Activated CD8-positive, alpha-beta memory T cell treated with anti-CD3 and anti-CD28 coated beads for 24 hours (primary cell): ENCODE measurements at places on chromosomes 13 and 19.
A peak's percentile ranks its signal among the peaks of the same experiment; 100 is the strongest.

DNA sequence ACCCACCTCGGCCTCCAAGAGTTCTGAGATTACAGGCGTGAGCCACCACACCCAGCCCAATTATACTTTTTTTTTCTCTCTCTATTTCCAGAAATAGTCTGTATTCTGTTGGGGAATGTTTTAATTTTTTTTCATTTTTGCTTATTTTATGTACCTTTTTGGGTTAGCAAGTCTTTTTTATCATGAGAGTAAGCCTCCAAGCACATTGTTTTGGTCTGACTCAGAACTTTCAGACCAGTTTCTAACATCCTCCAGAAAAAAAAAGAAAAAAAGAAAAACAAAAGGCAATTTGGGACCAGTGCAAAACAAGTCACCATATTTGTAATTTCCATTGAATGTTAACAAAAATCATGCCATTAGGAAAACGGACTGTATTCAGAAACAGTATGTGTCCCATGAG lies 1465.5 kb downstream of the SLITRK5 start:
- DNase-seq: no peak

DNA sequence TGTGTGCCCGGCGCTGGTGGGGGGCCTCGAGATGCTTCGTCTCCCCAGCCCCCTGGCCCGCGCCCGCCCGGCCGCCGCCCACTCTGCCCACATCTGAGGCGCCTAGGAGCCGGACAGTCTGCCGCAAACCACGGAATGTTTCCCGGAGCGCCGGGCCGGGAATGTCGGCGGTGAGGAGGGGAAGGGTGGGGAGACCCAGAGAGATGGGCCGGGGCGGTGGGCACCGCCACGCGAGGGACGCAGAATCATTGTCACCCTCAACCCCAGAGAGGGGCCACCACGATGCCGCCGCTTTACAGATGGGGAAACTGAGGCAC lies 46.1 kb upstream of the NFIC start:
- DNase-seq: no peak

GRCh38 chr19:46634045-46634655 lies 1.9 kb downstream of the GNG8 start:
- peak; percentile 97 for DNase-seq

- DNase-seq: no peak
These were observed 233.4 kb upstream of the SPRY2 start for GRCh38 chr13:80574113-80574850.

DNA sequence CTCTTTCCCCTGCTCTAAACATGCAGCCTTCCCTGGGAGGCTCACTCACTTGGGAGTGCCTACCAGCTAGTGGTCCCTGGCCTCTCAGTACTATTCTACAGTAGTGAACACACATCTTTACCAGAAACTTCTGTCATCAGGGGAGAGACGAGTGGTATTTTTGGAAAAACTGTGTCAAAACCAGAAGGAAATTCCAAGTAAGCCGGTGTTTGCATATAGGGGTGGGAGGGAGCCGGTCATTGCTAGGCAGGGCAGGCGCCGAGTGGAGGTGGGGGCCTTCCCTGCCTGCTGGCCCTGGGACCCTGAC lies 7.0 kb downstream of the RPS9 start:
- no peak for DNase-seq

DNA sequence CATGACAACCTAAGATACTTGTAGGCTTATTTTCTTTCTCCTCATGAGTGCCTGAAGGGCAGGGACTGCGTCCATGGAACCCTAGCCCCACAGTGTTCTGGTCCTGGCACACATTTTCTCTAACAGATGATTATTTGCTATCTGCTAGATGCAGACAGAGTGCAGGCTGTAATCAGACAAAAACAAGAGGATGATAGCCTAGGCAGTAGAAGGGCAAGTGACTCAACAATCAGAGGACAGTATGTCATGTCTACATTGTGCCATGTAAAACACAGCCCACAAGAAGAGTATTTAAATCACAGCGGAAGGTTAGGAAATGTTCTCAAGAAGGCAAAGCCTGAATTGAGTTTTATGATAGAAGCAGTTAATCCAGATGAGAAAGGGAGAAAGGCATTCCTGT lies 29.3 kb downstream of the MIPEP start:
- DNase-seq: no peak

DNA sequence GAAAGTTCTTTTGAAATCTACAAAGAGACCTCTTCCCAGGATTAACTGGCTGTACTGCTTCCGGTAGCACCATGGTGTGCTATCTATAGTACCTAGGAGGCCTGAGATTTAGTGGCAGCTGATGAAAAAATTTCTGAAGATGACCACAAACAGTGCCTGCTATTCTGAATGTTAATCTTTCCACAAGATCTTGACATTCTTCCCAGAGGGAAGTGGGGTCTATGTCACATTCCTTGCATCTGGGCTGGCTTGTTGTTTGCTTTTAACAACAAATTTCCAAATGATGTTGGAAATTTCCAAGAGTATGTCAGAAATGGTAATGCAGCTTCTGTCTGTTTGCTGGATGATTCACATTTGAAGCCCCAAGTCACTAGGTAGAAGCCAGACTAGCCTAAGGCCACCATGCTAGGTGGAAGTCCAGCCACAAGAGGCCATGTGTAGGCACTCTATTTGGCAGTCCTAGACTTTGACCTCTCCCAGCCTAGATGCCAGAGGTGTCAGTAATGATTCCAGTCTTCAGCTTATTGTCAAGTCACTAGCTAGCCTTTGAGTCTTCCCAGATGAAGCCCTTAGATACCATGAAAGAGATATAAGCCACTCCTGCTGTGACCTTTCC lies 22.1 kb downstream of the SPART start:
- DNase-seq: no peak

DNA sequence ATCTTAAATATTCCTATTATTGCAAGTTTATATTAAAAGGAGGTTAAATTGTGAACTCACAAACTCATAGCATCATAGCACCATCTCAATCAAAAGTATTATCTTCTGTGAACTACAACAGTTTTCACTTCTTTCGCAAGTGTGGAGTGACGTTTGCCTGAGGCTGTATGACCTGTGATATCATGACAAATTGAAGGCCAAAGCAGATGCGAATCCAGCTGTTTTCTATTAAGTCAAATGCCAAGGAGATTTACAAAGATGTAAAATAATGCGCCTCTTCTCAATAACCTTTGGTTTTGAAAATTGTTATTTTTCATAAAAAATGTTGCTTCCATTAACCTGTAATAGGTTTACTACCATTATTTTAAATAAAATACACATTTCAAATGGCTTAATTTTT lies 7.6 kb upstream of the PEG3 start:
- DNase-seq: no peak

- no peak for DNase-seq
These were observed 1.9 kb upstream of the ZNF628 start for GRCh38 chr19:55474269-55475265.

DNA sequence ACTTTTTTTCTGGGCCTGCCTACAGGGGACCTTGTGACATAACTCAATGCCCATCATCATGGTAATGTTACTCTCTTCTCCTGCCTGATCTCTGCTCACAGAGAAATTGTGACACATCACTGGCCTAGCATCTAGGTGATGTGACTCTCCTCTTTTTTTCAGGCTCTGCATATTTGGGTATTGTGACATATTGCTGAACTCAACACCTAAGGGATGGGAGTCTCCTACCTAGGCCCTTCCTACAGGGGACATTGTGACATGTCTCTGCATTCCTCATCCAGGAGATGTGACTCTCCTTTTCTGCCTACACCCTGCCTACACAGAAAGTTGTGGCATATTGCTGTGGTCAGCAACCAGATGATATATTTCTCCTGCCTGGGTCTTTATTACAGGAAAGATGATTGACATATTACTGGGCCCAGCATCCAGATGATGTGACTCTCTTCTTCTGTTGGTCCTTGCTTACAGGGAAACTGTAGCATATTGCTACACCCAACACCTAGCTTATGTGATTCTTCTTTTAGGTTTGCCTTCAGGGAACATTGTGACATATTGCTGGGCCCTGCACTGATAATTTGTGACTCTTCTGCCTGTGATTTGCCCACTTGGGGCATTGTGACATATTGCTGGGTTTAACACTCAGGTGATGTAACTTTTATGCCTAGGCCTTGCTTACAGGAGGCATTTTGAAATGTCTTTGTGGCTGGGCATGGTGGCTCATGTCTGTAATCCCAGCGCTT lies 21.0 kb upstream of the ZNF254 start:
- no peak for DNase-seq

GRCh38 chr19:38079926-38080380 lies 144.1 kb downstream of the DPF1 start:
- no peak for DNase-seq

DNA sequence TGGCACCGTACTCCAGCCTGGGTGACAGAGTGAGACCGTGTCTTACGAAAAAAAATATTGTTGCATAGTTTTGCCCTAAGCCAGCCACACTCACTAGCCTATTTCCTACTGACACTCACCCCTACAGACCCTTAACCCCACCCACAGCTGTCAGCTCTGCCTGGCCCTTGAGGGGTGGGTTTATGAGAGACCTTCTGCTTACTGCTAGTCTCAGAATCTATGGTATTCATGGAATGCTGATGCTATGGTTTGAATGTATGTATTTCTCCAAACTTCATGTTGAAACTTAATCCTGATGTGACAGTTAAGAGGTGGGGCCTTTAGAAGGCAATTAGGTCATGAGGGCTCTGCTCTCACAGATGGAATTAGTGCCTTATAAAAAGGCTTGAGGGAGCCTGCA lies 79.2 kb upstream of the LRCH1 start:
- no peak for DNase-seq

DNA sequence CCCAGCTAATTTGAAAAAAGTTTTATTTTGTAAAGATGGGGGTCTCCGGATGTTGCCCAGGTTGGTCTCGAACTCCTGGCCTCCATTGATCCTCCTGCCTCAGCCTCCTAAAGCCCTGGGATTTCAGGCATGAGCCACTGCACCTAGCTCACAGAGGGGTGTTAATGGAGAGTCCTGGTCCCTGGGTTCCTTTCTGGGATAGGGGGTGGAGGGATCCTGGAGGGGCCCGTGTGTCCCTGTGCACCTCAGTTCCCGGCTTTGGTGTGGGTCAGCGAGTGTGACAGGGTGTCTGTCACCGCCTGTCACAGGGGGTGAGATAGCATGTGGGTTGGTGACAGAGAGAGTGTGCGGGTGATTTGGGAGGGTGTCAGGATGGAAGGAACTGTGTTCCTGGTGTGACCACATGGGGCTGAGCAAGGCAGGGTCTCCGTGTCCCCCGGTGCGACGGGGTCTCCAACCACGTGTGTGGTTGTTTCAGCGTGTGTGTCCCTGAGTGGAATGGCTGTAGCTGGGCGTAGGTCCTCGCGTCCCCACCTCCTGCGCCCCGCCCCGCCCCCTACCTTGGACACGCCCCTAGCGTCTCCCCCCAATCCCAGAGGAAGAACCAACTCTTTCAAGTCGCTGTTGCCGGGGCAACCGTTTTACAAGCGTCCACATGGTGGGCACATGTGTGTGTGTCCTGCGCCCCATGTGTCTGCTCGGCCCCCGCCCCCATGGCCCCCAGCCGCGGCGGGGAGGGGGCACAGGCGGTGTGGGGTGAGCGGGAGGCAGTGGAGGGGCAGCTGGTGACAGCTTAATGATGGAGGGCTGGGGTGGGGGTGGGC lies 2.9 kb upstream of the NRTN start:
- no peak for DNase-seq

DNA sequence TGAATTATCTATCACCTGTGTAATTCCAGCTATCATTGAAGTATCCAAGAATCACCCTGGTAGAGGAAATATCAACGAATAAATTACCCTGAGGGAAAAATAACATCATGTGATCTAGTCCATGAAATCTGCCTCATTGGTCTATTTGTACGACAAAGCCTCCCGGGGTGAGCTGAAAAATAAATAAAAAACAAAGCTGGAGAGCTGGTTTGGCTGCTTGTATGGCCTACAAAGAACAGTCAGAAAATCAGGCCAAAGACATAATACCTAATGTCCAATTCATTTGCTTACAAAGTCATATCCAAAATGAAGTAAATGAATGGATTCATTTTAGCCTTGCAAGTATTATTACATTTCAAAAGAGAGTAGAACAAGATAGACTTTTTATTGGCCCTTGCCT lies 449.9 kb downstream of the KLF12 start:
- DNase-seq: no peak

DNA sequence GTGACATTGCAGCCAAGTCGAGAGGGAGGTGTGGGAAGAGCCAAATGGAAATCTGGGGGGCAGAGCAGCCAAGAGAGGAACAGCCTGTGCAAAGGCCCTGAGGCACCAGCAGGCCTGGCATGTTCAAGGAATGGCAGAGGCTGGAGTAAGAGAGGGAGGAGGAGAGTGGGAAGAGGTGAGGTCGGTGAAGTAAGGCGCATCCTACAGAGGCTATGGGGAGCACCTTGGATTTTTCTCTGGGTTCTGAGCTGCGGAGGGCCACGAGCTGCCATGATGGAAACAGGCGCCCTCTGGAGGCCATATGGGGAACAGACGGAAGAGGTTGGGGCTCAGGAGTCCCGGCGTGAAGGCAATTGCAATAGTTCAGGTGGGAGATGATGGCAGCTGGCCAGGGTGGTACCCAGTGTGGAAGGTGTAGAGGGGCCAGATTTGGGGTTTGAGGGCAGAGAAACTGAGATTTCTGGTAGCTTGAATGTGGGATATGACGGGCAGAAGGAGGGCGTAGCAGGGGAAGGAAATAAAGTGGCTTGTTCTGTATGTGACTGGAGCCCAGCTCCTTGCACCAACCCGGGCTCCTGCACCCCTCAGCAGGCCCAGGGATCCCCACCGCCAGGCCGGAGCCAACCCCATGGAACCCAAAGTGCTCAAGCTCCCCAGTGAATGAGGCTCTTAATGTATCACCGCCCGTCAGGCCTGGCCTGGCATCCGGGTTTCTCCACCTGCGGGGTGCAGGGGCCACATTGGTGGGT lies 20.5 kb upstream of the STRN4 start:
- peak; percentile 82 for DNase-seq

DNA sequence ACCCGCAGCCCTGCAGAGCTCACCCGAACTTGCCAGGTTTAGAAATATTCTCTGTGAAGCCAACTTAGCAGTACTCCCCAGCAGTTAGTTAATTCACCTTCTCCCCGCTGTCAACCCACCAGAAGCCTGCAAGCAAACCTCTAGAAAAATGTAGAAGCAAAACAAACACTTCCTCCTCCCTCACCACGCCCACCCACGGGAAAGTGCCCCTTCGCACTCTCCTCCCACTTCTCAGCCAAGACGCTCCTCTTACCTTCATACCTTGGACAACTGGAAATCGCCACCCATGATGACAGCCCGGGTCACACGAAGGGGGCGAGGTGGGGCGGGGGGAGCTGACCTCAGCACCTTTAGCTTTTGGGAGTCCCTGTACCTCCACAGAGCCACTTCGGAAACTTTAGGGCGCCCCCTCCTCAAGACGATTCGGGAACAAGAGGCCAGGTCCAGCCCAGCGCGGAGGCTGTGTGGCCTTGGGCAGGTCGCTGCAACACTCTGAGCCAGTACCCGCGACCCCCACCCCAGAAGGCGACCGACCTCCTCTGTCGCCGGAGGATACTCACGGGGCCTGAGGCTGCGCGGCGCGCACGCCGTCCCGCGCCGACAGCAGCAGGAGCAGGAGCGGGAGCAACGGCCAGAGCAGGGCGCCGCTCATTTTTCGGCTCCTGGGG lies 485 bp downstream of the CPAMD8 start:
- DNase-seq: peak; percentile 62
